Natural killer cell (primary cell): ENCODE measurements at places on chromosomes 2 and 18. TPM values are rescaled to one million over a fixed set of nuclear protein-coding genes. Genes with fewer than 3 reads are reported as not detected.
A peak's percentile ranks its signal among the peaks of the same experiment; 100 is the strongest.

- no peak overlapping the region for H3K27ac ChIP-seq
- no peak for DNase-seq
- no peaks in the 10 kb centered on the region for H3K4me1 ChIP-seq
- H3K4me3 ChIP-seq = no peak overlapping the region
Observed at GRCh38 chr2:167424221-167424620, 535.9 kb downstream of the XIRP2 start.

- no peaks in the 10 kb centered on the region for H3K4me1 ChIP-seq
- H3K4me3 ChIP-seq = no peak overlapping the region
- no peak for DNase-seq
- H3K27ac ChIP-seq = no peak overlapping the region
Observed at GRCh38 chr2:21972586-21972985, 848.8 kb downstream of the TDRD15 start.

Gene NT5C1B
- not detected for total RNA-seq

DNA sequence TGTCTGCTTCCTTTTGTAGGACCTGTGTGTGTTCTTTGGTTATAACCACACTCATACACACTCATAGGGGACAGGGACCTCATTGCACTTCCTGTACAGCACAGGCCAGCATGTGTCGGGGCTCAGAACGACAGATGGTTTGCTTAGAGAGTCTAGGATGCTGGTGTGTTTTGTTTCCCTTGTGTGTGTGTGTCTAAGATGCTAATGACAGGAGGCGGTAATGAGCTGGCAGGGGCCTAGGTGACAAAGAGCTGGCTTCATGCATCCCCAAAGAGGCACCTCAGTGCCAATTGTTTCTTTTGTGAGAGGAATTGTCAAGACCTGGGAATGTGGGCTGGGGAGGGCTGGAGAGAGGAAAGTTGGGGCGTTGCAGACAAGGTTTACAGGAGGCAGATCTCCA is 66.6 kb downstream of the CELF4 start:
- H3K27ac ChIP-seq = no peak overlapping the region
- no peak for DNase-seq
- H3K4me1 ChIP-seq = no peaks in the 10 kb centered on the region
- H3K4me3 ChIP-seq = no peak overlapping the region

DNA sequence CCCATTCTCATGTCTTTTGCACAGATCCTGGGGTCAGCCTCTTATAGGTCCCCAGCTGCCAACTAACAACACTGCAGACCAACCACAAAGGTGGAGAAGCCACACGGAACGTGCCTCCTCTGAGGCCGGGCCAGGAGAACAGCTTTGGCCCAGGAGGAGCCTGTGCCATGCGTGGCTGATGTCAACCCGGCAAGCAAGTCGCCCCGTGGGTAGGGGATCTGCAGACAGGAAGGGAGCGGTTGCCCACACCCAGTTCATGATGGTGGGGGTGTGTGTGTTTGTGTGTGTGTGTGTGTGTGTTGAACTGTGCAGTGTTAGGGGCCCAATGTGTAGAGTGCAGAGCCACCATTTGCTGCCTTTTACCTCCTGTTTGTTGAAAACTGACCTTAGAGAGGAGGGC is 2.4 kb upstream of the CLEC4F start:
- no peaks in the 10 kb centered on the region for H3K27me3 ChIP-seq
- H3K4me1 ChIP-seq = peaks cover 16% of the 10 kb centered on the region
- H3K27ac ChIP-seq = no peak overlapping the region
- no peak for DNase-seq

- no peak for DNase-seq
- peak overlapping the region; percentile 48 for H3K27ac ChIP-seq
- H3K36me3 ChIP-seq = peaks cover 33% of the 10 kb centered on the region
- no peak overlapping the region for H3K4me3 ChIP-seq
- no peaks in the 10 kb centered on the region for H3K27me3 ChIP-seq
Observed at GRCh38 chr2:96594691-96595152, 43.4 kb downstream of the KANSL3 start.

GRCh38 chr2:85801871-85802270 is 48.1 kb downstream of the ATOH8 start:
- no peak for DNase-seq
- no peak overlapping the region for H3K27ac ChIP-seq
- H3K27me3 ChIP-seq = no peaks in the 10 kb centered on the region
- no peak overlapping the region for H3K4me3 ChIP-seq

- peak overlapping the region; percentile 38 for H3K27ac ChIP-seq
- H3K27me3 ChIP-seq = no peaks in the 10 kb centered on the region
- peaks cover 62% of the 10 kb centered on the region for H3K36me3 ChIP-seq
- no peak overlapping the region for H3K4me3 ChIP-seq
Observed at GRCh38 chr2:28413152-28413898, 20.7 kb downstream of the FOSL2 start.

- H3K36me3 ChIP-seq = no peaks in the 10 kb centered on the region
- H3K27ac ChIP-seq = no peak overlapping the region
Observed at GRCh38 chr2:188762151-188762550, 212.0 kb upstream of the COL3A1 start.

DNA sequence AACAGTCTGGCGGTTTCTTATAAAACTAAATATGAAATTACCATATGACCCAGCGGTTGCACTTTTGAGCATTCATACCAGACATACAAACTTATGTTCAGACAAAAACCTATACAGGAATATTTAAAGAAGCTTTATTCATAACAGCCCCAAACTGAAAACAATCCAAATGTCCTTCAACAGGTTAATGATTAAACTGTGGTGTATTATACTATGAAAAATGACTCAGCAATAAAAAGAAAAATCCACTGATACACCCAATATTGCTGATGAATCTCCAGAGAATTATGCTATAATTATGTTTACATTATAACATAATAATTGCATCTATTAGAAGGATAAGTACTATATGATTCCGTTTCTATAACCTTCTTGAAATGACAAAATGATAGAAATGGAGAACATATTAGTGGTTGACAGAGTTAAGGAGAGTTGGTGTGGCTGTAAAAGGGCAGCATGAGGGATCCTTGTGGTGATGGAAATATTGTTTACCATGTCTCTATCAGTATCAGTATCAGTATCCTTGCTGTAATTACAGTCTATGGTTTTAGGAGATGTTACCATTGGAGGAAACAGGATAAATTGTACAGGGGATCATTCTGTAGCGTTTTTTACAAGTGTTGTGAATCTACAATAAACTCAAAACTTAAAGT is 127.1 kb downstream of the DSC3 start:
- H3K27ac ChIP-seq = no peak overlapping the region
- H3K27me3 ChIP-seq = no peaks in the 10 kb centered on the region

Gene OXER1
- 2.7 TPM for total RNA-seq

- DNase-seq = peak; percentile 28
- peaks cover 17% of the 10 kb centered on the region for H3K27me3 ChIP-seq
- H3K36me3 ChIP-seq = no peaks in the 10 kb centered on the region
Observed at GRCh38 chr2:232502911-232503808, 15.5 kb upstream of the ECEL1 start.
